NCI-H187 treated with DMSO at 0.1 percent for 48 hours (cell line): ENCODE measurements at places on chromosomes 12 and 14.

DNA sequence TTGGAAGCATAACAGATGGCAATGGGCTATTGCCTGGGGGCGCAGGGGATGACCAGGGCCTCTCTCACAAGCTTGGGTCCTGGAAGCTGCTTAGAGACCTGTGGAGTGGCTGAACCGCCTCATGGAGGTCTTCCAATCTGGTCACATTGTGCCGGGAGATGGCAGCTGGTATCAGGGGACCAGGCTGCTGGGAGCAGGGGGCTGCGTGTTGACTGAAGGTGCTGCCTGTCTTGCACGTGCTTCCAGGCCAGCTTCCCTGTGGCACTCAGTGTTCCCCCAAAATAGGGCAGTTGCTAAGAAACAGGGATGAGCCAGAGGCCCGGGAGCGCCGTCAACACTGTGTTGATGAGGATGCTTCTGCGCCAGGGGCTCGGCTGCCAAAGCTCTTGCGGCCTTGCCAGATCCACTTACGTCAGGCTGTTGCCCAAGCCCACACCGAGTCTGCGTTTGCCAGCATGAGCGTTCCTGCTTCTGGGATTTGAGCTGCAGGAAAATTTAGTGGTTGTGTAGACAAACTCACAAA lies 39.8 kb downstream of the ELK3 start:
- no peak for DNase-seq

DNA sequence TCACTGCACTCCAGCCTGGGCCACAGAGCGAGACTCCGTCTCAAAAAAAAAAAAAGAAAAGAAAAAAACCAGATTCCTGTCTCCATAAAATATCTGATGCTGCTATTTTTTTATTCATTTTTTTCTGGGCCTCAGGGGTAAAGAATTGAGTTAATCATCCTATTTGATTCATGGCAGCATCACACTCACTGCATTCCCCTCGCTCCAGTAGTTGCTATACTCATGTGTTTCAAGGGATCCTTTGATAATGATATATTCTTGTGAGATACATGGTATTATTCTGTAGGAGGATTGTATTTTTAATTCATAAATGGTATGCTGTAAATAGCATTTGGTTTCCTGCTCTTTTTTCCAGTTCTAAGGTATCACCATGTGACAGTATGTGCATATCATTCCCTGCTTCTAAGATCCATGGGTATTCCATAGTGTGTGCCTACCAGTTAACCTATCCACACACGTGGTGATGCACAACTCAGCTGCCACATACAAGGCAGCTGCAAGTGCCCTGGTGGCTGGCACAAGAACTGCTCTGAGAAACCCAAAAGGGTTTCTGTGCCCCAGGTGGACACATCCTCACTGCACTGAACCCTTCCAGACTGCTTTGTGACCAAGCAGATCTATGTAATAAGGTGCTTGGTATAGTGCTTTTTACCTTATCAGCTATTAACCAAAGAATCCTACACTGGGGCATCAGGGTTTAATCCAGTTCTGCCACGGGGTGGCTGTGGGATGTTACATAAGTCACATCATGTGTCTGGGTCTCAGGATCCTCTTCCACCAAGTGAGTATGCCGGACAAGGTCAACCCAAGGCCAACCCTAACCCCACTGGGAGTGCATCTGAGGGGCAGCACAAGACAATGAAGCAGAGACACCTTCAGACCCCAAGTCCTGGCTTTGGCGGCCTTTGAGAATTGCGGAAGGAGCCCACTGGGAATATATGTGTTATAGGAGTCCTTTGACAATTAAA lies 74.6 kb downstream of the ZFP36L1 start:
- no peak for DNase-seq

DNA sequence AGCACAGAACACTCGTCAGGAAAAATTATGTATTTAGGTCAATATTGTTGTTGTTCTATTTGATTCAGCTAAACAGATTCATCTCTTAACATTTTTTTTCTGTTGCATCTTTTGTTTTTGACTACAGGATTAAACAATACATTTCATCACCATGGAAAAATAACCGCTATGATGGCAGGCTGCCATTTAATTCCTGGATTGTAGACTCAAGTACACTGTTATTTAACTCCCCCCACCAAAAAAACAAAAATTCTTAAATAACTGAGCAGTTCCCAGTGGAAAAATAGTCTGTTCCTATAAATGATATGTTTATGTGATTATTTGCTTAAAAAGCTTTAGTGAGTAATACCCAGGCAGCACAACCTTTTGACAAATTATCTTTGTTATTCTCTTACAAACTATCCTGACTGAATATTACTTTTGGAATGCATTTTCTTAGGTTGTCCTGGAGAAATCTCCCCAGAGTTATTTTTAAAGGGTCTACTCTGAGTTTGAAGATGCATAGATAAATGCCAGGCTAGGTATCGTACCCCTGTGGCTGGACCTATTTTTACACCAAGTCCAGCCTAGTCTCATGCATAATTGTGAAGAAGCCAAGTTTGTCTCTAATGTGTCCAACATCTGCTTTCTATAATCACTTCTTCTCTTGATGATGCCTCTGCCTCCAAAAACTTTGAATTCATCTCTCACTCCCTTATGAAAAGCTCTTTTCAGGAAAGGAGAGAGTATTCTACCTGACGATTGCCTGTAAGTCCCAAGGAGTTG lies 3.7 kb downstream of the KERA start:
- DNase-seq: no peak

GRCh38 chr14:99519931-99520421 lies 38.8 kb downstream of the CCNK start:
- DNase-seq: no peak

DNA sequence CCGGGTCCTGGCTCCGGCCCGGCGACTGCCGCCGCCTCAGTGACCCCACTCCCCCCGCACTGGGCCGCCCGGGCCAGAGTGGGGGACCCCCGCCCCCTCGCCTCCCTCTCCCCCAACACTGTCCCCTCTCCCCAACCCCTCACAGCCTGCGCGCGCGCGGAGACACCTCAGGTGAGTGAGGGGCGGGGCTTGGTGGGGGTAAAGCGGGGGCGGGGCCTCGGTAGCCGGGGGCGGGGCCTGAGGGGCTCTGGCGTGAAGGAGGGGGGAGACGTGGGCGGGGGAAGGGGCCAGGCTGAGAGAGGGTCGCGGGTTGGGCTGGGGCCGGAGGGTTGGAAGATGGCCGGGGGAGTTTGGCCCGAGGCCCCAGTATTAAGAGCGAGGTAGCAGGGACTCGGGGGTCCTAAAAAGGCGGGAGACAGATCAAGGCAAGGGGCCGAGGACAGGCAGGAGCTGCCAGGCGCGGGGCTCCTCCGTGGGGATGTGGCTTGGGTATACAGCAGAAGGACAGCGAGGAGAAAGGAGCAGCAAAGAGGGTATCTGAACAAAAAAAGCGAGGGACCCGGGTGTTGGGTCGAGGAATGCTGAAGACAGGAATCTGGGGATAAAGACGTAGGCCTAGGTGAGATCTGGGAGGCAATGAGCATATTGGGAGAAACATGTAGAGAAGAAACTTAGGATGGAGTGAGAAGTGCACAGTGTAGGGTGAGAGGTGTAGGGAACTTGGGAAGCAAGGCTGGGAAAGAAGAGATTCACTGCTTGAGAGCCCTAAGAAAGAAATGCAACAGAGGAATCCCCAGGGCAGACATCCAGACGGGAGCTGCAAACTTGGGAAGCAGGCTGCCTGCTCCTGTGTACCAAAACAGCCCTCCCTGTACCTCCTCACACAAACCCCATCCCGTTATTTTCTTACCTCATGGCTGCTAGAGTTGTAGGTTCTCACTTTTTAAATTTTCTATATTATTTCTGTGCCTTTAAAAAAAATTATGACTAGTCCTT lies 10.8 kb downstream of the SUOX start:
- no peak for DNase-seq

DNA sequence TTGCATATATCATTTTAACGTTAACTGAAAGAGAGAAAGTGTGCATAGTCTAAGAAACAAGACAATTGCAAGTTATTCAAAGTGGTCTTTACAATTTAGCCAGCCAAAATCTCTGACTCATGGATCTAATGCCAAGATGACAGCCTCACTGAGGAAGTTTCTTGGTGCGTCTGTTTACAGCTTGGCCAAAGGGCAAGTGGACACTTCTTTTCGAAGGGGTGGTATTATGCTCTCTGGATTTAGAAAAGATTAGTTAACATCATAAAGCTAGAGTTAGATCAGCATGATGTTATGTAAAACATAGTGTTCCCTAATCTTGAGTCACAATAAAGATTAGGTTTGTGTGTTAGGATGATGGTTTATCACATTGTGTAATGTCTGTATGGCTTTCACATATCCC lies 51.5 kb upstream of the SLC2A13 start:
- DNase-seq: no peak

- no peak for DNase-seq
These were observed 329.8 kb downstream of the MED13L start for GRCh38 chr12:115947696-115948062.

DNA sequence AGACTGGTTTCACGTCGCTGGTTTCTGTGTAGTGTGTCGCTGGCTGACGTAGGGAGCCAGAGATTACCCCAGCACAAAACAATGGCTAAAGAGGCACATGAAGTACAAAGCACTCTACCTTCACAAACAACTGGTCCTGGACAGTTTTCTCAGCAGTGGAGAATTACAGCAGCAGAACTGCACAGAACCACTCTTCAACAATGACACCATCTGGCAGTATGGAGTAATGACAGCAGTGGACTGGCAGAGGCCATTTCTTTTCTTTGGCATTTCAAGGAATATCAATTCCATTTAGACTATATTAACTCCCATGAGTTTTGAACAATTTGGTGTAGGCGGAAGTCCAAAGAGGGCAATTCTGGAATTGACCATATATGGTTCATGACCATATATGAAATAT lies 1074.1 kb downstream of the AACS start:
- DNase-seq: no peak

DNA sequence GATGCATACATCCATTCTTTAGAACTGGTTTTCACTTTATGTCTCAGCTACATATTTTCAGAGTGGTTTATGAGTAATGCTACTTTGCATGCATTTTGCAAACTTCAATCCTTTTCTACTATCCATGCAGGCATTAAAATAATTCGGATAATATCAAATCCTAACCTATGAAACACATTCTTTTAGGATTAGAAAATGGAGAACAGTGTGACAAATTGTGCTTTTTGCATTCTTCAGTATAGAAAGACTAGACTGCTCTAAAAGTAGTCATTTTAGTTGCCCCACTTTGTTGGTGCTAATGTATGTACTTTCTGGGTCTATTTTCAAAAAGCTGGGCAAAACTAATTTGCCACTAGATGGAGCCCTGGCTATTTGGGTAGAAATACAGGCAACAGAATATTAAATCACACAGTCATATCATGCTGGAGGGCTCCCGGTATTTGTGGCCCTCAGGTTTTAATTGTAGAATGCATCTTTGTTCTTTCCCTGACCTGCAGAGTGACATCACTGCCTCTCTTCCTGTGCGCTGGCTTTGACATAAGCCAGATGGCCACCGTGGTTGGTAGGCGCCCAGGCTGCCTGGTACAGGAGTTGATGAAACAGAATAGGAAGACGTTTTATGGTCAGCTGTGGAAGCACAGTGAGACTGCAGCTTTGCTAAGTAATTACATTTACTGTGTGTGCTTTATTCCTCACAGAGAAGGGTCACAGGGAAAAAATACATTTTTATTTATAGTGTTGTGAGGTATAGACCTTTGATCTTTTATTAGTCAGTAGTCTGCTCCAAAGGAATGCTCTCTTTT lies 28.1 kb downstream of the MSRB3 start:
- DNase-seq: no peak

- DNase-seq: no peak
These were observed 15.0 kb upstream of the OAS2 start for GRCh38 chr12:112963227-112963861.

- no peak for DNase-seq
These were observed 10.3 kb downstream of the VEZT start for GRCh38 chr12:95227818-95228356.

DNA sequence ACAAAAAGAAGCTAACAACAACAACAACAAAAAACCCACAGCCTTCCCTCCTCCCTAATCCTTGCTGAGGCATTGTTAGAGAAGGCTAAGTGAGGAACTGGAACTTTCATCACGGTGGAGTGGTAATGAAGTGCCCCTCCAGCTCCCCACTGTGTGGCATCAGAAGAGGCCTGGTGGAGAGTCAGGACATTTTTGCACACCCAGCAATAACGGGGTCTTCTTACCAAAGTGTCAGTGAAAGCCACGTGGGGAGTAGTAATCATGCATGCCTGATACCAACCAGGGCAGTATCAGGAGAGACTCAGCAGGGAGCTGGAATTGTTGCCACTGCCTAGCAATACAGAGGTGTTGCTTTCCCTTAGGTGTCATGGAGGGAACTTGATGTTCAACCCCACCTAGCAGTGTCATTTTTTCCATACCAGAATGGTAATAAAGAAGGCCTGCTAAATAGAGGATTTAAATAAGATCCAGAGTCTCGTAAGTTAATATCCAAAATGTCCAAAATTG lies 299.7 kb upstream of the RGS6 start:
- DNase-seq: no peak

DNA sequence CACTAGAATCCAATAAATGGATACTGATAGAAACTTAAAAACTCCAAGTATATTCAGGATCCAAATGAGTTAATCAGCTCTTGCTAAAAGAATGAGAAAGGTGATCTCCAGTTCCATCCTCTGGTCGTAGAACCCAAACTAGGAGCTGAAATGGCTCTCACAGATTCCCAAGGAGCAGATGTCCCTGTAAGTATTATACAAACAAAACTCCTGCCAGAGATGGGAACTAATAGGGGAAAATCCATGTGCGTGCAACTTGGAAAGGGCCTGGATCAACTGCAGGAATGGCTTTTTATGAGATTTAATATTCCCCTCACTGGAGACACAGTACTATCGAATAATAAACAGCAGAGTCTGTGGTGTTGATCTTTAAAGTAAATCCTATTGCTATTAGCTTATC lies 309.2 kb upstream of the TBX3 start:
- DNase-seq: no peak

GRCh38 chr14:42113358-42114069 lies 506.8 kb downstream of the LRFN5 start:
- DNase-seq: no peak

GRCh38 chr12:7129872-7130691 lies at the start of gene CLSTN3:
Gene CLSTN3, plus strand, starts transcription at chr12:7130371. Its CDS starts 278 bp downstream, at chr12:7130649.
- DNase-seq: peak; percentile 9

- no peak for DNase-seq
These were observed 90.4 kb downstream of the SLC8A3 start for GRCh38 chr14:70098250-70098809.

GRCh38 chr14:102525219-102525928 lies 15.8 kb upstream of the ANKRD9 start:
- peak; percentile 37 for DNase-seq

- no peak for DNase-seq
These were observed 79.2 kb upstream of the BTG1 start for GRCh38 chr12:92224685-92225331.
